ENCODE measurements at places on chromosomes 11 and 22.

DNA sequence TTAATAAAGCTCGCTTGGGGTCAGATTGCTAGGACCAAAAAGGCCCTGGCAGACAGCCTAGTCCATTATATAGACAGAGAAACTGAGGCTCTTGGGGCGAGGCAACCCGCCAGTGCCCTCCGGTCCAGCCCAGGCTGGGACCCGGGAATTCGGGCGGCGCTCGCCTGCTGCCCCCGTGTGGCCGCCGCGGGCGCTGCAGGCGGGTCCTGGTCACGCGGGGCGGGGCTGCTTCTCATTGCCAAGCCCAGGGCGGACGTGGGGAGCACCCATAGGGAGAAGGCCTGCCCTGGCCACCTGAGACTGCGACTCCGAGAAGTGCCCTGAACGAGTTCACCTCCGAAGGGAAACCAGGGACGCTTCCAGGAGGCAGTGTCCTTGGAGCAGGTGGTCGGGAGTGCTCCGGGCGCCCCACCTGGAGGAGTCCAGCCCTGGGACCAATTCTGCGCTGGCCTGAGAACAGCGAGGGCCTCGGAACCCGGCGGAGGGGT is 36.0 kb upstream of the CSNK1E start:
- peak; percentile 97 for DNase-seq

DNA sequence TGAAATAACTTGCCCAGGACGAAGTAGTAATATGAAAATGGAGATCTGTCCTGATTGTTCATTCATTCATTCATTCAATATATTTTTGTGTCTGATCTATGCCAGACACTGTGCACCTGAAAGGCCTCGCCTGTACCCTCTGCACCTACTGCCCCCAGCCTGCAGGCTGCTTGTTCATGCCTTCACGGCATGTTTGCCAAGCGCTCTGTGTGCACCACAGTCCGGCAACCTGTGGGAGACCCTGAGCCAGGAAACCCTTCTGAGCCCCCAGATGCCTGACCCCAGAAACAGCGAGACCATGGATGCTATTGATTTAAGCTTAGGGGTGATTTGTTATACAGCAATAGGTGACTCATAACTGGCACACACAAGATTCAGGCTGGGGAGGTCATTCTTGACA is 47.0 kb downstream of the RTL6 start:
- DNase-seq, result no peak

DNA sequence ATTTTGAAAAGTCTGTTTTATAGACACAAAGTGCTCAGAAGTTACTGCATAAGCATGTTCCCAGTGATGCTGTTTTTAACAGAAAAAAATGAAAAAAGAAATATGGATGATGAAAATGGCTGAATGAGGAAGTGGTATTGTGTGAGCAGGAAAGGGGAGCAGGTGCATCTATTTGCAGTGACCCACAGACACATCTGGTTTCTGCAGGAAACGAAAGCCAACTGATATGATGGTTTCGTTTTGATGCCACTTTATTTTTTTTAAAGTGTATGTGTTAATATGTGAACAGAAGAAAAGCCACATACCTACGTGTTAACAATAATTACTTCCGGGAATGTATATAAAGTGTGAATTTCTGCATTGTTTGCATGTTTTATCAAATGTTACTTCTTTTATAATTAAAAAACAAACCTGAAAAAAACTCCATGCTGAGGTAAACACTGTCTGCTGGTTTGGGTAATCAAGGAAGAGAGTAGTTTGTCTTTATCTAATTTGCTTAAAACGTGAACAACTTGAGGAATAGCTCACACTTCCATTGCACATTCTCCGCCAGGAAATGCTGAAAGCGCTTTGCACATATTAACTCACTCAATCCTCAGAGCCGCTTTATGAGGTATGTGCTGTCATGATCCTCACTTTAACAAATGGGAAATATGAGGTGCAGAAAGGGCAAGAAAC is 1335.9 kb downstream of the TBC1D22A start:
- no peak for DNase-seq

- DNase-seq, result no peak
Measured at GRCh38 chr22:50260434-50260800, 1.1 kb downstream of the MAPK12 start.

GRCh38 chr11:17552392-17553248 is 5.6 kb downstream of the OTOG start:
- DNase-seq, result no peak

DNA sequence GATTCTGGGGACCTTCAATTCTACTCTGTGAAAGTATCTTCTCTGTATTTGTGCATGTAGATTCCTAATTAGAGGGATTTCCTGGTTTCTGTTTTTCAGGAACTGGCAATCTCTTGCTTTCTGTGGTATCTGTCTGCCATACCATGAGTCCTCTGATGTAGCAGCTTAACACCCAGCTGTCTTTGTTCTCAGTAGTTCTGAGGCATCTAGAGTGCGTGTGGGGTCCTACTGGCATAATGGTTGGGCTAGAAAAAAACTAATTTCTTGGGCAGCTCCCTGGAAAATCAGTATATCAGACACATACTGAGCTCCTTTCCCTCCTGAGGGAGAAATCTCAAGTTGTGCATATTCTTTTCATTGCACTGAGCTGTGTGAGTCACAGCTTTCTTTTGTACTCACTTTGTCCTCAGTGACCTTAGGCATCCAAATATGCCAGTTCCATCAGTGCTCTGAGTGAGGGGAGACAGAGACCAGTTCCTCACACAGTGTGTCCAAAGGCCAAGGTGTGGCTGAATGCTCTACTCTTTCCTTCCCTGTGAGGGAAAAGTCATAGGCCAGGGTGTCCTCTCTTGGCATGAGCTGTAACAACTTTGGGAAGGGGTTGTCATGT is 35.5 kb upstream of the SLC22A24 start:
- DNase-seq, result no peak

DNA sequence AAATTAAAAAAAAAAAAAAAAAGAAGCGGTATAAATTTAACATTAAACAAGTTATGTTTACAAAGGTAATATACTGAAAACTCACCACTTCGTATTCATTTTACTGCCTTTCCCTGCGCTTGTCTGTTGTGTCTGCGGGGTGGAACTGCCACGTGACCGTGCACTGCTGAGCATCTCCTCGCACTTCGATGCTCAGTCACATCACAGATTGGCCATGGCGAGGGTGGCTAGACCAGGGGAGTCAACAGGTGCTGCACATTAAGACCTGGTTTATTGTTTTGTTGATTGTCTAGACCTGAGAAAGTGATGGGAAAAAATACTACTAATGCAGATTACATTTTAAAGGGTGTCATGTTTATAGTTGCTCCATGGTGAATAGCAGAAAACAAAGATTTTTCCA is 22.8 kb upstream of the TUB start:
- peak; percentile 14 for DNase-seq

- DNase-seq, result no peak
Measured at GRCh38 chr11:77401486-77402217, 72.2 kb downstream of the PAK1 start.

DNA sequence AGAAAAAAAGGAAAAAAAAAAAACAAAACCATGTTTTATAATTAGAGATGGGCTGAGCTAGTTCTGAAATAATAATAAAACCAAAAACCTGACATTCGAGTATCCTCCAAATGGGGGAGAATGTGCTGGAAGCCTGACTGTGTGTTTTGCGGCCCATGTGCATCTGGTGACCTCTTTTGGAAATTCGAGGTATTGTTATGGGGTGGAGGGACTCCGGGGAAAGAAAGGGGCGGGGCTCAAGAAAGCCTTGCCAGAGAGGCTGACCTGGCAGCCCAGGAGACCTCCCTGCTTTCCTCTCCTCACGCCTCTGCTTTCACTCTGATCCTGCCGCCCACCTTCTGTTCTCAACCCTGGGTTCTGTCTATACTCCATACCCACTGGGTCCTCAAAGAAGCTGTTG is 72.9 kb downstream of the CTTN start:
- peak; percentile 69 for DNase-seq

DNA sequence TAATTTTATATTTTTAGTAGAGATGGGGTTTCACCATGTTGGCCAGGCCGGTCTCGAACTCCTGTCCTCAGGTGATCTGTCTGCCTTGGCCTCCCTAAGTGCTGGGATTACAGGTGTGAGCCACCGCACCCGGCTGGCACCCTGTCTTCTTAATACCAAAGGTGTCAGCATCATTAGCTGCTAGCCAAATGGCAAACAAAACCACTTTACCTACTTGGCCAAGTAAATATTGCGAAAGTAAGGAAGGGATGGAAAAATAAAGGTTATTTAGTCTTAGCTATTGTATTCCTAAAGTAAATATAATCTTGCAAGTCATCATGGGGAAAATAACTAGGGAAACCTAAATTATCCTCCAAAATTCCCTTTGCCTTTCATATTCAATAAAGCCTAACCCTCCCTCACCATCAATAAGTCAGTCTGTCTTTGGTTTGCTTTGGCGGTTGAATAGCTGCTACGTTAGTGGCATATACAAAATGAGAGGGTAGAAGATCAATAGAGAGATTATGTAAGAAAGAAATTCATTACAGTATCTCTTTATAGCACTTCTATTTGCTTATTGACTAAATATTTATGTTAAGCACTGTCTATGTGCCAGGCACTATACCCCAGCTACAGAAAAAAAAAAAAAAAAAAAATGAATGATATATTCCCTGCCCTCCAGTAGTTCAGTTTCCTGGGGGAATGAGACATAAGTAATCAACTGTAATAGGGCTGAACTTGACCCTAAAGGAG is 40.2 kb upstream of the CFAP300 start:
- DNase-seq, result no peak

- no peak for DNase-seq
Measured at GRCh38 chr22:30857791-30858190, 110.8 kb downstream of the MORC2 start.

- DNase-seq, result no peak
Measured at GRCh38 chr11:22878604-22879003, 18.3 kb upstream of the CCDC179 start.

- DNase-seq, result no peak
Measured at GRCh38 chr11:38046571-38047135, 1448.6 kb upstream of the RAG2 start.

- no peak for DNase-seq
Measured at GRCh38 chr22:25069758-25070481, 117.4 kb downstream of the KIAA1671 start.

GRCh38 chr22:37260155-37260795 is 16.2 kb upstream of the RAC2 start:
- no peak for DNase-seq

- peak; percentile 69 for DNase-seq
Measured at GRCh38 chr11:46916286-46917108, 1.9 kb downstream of the LRP4 start.

- DNase-seq, result no peak
Measured at GRCh38 chr11:61611309-61611708, 30.4 kb upstream of the SYT7 start.

- DNase-seq, result no peak
Measured at GRCh38 chr11:63745304-63746170, 23.0 kb downstream of the ZFTA start.

DNA sequence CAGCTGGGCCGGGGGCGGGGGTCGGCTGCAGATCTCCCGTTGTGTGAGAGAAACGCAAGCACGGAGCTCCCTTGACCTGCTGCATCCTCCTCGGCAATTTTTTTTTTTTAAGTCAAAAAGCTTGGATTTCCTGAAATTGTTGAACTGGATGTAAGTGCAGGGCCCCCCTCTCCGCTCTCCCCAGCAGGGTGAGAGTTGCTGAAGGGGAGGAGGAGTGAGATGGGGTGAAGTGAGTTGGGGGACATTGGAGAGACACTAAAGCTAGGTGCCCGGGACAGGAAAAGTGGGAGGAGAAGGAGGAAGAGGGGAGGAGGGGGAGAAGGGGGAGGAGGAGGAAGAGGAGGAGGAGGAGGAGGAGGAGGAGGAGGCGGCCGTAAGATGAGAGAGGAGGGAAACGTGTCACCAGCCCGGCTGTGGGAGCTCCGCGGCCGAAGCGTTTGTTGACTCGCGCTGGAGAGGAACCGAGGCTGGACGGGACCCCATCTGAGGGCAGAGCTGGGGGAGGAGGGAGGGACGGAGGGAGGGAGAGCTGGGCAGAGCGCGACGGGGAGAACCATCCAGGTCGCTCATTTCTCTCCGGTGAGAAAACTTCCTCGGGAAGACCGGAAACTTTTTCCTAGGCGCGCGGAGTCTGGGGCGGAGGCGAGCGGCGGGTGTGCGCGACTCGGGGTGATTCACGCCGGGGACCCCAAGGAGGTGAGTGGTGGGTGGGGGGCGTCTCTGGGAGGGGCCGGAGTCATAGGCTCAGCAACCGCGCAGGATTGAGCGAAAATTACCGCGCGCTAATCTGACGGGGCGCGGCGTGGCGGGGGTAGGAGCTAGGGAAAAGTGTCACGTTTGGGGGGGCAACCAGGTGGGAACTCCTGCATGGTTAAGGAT is 80.2 kb downstream of the PRR5L start:
- no peak for DNase-seq

DNA sequence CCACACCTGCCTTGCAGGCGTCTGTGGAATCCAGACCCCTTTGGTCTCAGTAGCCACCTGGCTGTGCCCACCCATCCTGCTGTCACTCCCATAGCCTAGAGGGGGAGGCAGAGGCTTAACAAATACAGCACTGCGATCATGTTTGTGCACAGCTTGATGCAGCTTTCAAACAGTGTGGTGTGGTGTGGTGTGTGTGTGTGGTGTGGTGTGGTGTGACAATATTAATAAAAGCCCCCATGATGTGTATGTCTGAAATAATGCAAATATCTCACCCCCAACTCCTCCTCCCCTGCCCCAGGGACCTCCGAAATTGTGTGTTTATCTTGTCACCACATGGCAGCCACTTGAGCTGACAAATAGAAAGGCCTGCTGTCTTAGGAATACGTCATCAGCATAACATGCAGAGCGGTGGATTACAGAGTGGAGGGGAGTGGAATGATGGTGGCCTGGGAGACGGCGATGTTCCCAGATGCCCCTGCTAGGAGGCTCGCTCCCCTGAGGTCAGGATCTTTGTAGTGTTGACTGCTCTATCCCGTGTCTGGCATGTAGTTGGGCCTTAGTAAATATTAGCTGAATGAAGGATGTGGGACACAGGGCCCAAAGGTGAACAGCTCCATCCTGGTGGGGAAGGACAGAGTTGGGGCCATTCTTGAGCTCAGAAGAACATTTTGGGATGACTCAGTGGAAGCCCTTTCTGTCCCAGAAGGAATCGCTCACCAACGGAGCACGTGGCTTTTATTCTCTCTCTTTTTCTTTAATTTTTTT is 2.8 kb downstream of the PDXP start:
- no peak for DNase-seq

- no peak for DNase-seq
Measured at GRCh38 chr11:117143390-117143789, 697 bp upstream of the PAFAH1B2 start.

- DNase-seq, result no peak
Measured at GRCh38 chr11:2451916-2452315, 7.1 kb downstream of the KCNQ1 start.

GRCh38 chr22:22168190-22168940 is 76.2 kb upstream of the VPREB1 start:
- no peak for DNase-seq

DNA sequence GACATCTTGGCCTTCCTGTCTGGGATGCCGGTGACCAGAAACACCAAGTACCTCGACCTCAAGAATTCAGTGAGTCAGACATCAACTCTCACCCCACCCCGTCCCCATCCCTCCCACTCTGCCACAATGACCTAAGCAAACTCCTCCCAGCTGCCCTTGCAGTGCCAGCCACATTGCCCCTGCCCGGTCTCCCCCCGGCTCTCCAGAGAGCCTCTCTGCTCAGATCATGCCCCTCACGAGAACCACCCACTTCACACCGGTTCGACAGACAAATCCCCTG is 23.6 kb upstream of the MYRF start:
- no peak for DNase-seq

All from H1 (cell line).